ENCODE measurements at places on chromosomes 16 and 17.

GRCh38 chr16:55746081-55746480, 86.8 kb downstream of the CES1 start:
- DNase-seq, result no peak

DNA sequence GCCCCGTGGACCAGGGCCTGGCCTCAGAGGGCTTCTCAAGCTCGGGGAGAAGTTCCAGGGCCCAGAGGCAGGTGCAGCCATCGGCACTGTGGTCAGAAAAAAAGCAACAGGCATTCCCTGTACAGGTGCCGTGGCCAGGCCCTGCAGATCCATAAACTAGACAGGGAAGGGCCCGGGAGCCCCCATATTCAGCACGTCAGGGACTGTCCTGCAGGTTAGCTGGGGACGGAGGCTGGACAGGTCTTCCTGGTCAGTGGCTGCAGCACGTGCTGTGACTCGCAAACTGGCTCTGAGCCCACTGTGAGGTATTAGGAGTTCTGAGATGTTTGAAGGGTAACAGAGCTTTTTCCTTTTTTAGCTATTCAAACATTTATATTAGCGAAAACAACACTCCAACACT, 15.0 kb upstream of the C16orf95 start:
- no peak for DNase-seq

- no peak for DNase-seq
Measured at GRCh38 chr16:88911136-88911945, 44.9 kb upstream of the PABPN1L start.

- DNase-seq, result peak; percentile 11
Measured at GRCh38 chr17:5592382-5592781, 8.1 kb upstream of the NLRP1 start.

- DNase-seq, result peak; percentile 42
Measured at GRCh38 chr16:79451196-79451816, 149.2 kb downstream of the MAF start.

DNA sequence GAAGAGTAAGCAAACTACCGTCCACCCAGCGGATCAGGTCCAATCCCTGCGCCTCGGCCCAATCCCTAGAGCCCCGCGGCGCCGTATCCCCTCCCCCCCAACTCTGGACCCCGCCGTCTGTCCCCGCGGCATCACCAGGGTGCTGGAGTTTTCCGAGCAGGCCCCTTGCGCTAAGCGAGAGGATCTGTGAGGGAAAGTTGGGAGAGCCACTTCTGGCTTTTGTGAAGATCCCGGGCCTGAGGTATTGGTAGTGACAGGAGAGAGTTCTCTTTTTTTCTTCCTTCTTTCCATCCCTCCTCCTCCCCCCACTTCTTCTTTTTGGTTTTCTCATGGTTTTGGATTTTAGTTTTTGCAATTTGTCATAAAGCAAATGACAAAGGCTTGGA, 3.5 kb upstream of the DLX4 start:
- no peak for DNase-seq

- DNase-seq, result no peak
Measured at GRCh38 chr16:86389566-86390328, 120.6 kb upstream of the FOXF1 start.

GRCh38 chr16:81469710-81470535, 25.3 kb downstream of the CMIP start:
- no peak for DNase-seq

DNA sequence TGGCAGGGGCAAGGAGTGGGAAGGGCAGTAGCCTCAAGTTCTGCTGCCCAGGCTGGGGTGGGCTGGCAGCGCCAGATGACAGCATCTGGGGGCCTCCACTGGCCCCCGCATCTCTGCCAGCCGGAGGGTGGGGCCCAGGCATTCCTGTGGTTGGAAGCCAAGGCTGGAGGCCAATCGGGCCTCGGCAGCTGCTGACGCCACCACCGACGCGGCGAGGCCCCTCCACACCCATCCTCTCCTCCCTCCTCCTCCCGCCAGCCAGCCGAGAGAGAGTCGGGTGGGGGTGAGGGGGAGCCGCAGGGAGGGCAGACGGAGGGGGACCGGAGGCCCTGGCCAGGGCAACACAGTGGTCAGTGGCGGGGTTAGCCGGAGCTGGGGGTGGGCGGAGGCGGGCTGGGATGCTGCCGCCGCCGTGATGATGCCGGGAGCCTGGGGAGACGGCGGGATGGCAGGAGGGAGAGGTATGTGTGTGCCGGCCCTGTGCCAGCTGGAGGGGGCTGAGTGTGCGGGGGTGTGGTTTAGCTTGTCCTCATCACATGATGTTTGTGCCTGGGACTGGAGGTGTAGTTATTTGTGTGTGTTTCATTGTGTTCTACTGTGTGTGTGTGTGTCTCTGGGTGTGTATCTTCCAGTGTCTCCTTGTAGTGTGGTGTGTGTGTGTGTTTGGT, 36.6 kb downstream of the ARHGAP23 start:
- no peak for DNase-seq

GRCh38 chr17:30344283-30345088, 10.6 kb upstream of the TMIGD1 start:
- no peak for DNase-seq

DNA sequence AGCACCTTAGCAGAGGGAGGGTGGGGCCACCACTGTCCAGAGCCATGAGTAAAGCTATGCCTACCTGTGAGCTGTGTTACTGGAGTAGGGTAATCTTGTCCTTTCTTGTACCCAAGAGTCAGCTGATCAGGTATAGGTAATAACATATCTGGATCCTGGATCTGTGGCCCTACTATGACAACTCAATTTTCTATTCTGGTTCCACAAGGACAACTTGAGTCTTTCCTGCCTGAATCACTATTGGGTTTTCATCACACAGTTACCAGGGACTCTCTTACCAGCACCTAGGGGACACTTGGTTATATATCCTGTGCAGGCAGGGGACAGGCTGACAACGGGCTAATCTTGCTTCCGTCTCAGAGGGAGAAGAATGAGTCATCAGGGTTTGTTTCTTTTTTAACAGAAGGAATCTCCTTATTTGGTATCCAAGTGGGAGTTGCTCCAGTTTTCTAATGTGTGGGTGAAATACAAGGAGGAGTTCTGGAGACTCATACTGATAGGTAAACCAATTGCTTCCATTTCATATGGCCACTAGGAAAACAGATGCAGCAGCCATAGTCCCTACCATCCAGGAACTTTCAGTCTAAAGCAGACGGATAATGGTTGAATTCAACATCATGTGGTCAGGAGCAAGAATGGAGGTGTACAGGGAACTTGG, 6.8 kb downstream of the ZNF267 start:
- no peak for DNase-seq

GRCh38 chr17:68445671-68446070, 11.6 kb downstream of the WIPI1 start:
- DNase-seq, result no peak

DNA sequence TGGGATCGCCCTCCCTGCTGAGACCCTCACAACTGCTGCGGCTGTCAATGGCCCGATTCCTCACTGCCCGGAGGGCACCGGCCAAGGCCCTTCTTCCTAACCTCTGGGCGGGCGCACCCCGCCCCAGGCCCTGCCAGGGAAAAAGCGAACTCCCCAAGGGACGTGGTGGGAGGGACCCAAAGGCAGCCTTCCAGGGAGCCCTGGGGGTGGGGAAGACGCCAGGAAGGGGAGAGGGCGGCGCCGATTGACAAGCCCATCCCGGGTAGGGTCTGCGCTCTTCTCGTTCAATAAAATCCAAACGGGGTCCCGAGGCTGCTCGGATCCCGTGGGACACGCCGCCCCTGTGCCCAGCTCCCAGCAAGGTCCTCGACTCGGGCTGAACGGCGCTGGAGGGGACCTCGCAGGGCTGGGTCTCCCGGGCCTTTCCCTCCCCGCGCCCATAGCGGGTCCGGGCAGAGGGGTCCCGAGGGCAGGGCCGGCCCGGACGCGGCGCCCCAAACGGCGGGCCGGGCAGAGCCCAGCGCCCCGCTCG, 416 bp downstream of the KIFC3 start:
- no peak for DNase-seq

GRCh38 chr17:2705263-2705662, 6.3 kb downstream of the CLUH start:
- DNase-seq, result no peak

- DNase-seq, result no peak
Measured at GRCh38 chr17:45934044-45934979, 40.0 kb downstream of the MAPT start.

DNA sequence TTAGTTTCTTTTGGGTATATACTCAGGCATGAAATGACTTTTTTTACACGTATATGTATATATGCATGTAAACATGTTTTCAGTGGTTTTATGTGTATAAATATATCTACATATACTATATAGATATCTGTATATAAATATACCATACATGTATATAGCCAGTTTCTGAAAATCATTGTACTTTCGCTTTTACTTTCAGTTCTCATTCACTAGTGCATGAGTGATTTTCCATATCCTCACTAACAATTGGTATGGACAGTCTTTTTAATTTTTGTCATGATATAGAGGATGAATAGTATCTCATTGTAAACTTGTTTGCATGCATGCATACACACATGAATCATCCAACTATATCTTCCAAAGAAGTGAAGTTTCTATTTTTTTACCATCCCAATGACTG, 877.1 kb upstream of the CDH8 start:
- DNase-seq, result no peak

DNA sequence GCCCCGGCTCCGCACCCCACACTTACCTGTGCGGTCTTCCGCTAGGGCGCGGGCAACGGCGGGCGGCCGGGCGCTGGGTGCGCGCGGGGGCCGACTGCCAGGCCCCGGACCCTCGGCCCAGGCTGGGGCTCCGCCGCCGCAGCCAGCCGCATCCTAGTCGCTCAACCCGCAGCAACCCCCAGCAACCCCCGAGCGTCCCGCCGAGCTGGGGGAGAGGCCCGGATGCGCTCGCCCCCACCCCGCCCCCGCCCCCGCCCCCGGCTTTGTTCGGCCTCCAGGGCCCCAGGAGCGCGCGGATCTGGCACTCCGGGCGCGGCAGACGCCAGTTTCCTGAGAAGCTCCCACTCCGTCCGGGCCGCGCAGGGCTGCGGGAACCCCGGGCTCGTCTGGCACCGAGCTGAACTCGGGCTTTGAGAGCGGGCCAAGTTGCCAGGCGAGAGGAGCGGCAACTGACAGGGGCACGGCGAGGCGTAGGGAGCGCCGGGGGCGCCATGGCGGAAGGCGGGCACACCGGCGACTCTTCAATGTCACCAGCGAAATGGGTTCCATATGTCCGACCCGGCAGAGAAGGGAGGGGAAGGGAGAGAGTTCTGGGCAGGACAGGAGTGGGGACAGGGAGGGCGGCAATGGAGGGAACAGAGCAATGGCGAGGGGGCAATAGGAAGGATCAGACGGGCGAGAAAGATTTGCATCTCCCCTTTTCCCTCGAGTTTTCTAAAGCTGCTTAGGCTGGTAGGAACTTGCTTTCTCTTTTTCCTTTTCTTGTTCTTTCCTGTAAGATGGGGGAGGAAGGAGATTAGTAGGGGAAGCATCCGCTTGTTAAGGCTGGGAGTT, 13.7 kb downstream of the HOXB4 start:
- no peak for DNase-seq

DNA sequence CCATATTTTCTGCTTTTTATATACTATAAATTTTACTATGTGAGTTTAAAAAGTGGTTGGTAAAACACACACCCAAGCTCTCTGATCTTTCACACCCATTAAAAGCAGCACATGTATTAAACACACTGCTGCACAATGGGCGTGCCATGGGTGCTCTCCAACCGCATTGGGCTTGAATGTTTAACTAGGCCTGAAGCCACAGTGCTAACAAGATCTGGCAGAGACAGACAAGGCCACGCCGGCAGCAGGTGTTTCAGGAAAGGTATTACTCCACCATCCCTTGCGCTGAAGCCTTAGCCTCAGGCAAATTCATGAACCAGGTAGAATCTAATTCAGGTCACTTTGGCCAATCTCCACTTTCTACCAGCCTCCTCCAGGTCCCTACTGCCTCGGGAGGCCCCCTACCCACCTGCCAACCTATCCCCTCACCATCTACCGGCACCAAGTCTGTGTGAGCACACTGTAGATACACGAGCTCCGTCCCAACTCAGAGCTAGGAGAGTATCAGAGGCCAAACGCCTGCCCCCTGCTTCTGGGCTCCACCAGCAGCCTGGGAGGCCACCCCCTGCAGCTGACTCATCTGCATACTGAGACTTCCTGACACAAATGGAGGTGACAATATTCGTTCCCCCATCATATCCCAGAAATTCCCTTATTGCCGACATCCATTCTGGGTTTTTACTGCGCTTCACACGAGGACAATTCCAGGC, 95.0 kb downstream of the ADCY9 start:
- DNase-seq, result no peak

GRCh38 chr16:74215249-74215648, 81.4 kb upstream of the PSMD7 start:
- no peak for DNase-seq

DNA sequence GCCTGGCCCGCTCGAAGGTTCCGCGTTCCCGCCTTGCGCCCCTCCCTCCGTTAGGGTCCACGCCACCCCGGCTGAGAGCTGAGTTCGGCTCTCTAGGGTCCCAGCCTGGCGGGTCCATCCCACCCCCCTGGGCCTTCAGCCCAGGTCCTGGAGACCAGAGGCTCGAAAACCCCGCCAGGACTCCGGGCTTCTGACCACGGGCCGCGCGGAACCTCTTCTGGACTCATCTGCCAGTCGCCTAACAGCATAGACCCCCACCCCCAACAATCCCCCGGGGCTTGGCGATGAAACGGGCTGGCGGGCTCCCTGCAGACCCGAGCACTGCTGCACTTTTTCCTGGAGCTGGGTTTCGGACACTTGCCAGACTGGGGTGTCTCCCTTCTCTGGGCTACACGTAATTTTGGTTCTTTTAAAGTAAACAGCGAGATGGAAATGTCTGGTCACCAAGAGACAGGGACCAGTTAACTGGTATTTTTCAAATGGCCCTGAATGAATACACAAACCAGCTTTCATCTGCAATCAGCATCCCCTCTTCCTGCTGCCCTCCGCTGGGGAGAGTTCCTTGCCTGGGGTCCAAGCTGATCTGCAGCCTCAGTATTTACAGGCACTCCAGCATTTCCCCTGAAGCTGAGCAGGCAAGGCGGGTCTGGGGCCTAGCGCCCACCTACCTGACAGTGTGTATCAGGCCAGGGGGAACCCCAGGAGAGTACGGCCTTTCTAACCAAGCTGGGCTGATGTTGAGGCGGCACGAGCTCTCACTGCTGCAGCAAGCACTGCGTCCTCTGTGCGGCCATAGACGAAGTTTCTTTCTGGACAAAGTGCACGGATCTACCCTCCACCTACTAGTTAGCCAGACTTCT, 639 bp upstream of the TRIM65 start:
- DNase-seq, result no peak

DNA sequence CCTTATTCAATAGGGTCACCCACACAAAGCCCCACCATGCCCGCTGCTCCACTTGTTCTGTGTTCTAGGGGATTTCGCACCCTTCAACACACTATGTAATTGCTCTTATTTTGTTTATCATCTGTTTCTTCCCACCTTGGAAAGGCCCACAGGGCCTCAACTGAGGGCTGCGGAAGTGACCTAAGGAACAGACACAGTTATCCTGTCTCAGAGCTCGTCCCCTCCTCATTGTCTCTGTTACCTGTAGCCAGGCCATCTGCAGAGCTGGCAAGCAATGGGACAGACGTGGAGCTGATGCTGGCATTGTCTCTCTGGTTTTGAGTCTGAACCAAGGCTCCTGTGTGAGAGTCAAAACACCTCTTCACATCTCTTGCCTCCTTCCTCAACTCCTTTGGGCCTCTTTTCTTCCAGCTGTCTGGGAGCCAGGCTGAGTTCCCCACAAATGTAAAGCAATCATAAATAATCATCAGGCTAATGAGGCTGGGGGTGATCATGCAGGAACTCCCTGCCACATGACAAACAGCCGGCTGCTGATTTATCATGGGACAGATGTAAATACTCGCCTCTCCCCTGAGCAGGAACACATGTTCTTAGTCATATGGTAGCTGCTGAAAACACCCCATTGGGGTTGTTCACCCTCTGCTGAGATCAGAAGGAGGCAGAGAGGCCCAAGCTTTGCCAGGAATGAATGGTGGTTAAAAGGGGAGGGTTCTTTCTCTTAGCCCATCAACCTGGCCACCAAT, 71.9 kb downstream of the AXIN2 start:
- DNase-seq, result no peak
